ENCODE measurements at places on chromosomes 11 and 22.

DNA sequence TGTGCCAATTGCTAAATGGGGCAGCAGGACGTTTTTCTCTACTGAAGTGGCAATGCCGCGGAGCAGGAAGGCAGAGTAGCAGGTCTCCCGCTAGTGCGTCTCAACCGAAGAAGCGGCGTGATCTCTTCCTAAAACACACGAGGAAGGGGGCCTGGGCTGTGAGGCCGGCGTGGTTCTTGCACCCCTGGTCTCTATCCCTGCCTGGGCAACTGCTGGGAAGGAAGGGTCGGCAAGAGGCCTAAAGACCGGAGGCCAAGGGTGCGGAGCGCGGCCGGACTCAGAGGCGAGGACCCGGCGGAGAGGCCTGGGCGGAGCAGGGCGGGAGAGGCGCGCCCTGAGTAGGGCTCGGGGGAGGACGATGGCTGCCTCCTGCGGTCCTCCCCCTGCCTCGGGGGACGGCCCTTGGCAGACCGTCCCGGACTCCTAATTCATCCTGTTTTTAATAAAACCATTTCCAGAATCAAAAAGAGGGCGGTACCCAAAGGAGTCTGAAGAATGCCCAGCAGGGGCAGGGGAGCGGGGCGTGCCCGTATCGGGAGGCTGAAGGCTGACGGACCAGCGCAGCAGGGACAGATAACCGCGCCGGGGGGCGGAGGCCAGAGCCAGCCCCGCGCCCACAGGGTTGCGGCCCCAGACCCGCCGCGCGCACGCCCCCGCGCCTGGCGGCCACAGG is 572 bp upstream of the APLP2 start:
- DNase-seq, result peak; percentile 78

- DNase-seq, result peak; percentile 12
Measured at GRCh38 chr11:128473636-128474035, 113.7 kb downstream of the ETS1 start.

DNA sequence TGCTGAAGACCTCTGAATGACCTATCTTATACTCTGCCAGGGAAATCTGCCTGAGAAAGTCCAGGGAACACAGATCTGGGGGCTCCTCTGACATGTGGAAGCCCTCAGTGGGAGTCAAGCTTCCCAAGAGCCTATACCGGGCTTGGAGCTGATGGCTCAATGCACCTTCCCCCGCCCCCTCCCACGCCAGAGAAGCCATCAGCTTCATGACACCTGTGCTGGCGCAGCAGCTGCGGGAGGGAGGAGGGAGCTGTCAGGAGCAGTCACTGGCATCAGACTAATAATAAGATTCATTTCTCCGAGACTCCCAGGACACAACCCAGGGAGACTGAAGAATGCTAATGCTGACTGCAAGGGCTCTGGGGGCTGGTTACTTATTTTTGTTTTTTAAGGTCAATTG is 47.8 kb downstream of the SPATA19 start:
- no peak for DNase-seq

- DNase-seq, result no peak
Measured at GRCh38 chr11:88341522-88342251, 4.2 kb upstream of the CTSC start.

DNA sequence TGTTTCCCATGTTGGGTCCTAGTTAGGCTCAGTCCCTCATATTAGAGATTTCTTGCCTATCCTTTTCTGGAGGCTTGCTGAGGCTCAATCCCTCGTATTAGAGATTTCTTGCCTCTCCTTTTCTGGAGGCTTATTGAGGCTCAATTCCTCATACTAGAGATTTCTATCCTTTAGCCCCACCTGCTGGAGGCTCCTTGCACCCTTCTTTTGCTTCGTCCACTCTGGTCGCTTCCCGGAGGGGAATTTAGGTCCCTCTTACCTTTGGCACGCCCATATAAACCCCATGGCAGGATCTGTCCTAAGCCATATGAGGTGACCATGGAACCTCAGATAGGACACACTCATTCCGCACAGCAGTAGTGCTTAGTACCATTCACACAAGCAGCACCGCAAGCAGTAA is 15.9 kb downstream of the CYP2D6 start:
- no peak for DNase-seq

All from NCI-H510A (cell line).